ENCODE measurements at places on chromosomes 4 and X.

- no peak for DNase-seq
Measured at GRCh38 chrX:153469811-153470410, 465 bp downstream of the HAUS7 start.

- DNase-seq: no peak
Measured at GRCh38 chr4:6354119-6354518, 84.5 kb downstream of the WFS1 start.

- DNase-seq: no peak
Measured at GRCh38 chrX:68894142-68894512, 65.3 kb downstream of the EFNB1 start.

DNA sequence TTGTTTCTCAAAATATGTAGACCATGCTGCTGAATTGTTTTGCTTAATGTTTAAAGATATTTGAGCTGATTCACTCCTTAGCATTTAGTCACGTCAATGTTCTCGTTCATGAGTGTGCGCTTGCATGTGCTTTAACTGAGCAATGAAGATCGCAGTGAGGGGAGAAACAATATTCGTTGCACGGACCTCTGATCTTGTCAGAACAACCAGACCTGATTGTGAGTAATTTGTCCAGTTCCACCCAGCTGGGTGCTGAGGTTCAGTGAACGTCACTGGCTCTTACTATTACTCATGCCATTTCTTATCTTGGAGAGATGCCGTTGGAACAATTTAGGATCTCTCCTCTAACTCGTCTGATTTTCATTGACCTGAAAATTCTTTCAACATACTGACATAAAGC lies 15.0 kb upstream of the PRKX start:
- no peak for DNase-seq

GRCh38 chrX:127317159-127317558 lies 497.6 kb downstream of the PRR32 start:
- no peak for DNase-seq

- DNase-seq: peak; percentile 34
Measured at GRCh38 chrX:119398974-119399771, at the start of gene SLC25A43. Gene SLC25A43, plus strand, starts transcription at chrX:119399336. Its CDS starts 68 bp downstream, at chrX:119399404.

DNA sequence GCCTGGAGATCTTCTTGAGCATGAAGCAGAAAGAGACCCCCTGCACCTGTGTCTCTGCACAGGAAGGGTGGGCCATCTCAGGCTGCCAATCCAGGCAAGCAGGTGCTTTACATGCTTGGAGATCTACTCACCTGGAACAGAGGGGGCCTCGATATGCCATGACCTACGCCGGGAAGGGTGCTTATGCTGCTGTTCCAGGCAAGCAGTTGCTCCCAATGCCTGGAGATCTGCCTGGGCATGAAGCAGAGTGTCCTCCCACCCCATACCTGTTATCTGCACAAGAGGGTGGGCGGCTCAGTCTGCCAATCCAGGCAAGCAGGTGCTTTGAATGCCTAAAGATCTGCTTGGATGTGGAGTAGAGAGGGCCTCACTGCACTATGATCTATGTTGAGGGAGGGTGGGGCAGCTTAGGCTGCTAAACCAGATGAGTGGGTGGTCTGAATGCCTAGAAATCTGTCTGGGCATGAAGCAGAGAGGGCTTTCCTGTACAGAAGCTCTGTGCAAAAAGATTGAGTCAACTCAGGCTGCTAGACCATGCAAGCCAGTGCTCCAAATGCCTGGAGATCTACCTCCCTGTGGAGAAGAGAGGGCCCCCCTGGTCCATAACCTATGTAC lies 104.5 kb upstream of the QRFPR start:
- DNase-seq: no peak

DNA sequence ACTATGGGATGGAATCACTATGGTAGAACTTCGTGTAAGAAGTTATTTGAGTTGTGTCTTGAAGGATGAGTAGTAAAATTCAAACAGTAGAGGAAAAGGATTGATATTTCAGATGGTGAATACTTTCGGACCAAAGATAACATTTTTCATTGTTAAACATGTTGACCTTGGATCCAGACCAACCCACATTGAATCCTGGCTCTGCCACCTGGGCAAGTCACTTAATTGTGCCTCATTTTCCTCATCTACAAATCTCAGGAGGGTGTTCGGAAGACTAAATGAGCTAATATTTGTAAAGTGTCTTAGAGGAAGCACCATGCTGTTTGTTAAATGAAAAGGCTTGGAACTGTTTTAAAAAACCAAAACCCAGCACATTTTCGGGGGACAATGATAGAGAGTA lies 1.4 kb upstream of the AIFM1 start:
- no peak for DNase-seq

- no peak for DNase-seq
Measured at GRCh38 chrX:67328476-67328875, 215.3 kb upstream of the AR start.

- DNase-seq: no peak
Measured at GRCh38 chrX:45667666-45668065, 467.0 kb upstream of the DIPK2B start.

GRCh38 chr4:28073860-28074555 lies 1213.4 kb downstream of the STIM2 start:
- no peak for DNase-seq

GRCh38 chr4:73859614-73860088 lies 6.6 kb downstream of the PF4V1 start:
- no peak for DNase-seq

DNA sequence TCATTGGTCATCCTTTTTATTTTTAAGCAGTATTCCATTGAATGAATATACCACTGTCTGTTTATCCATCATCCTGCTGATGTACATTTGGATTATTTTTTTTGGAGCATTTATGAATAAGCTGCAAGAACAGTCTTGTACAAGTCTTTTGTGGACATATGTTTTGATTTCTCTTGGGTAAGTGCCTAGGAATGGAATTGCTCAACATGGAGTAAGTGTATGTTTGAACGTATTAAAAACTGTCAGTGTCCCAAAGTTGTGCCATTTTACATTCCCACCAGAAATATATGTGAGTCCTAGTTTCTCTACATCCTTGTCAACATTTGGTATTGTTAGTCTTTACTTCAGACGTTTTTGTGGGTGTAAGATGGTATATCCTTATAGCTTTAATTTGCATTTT lies 287.0 kb upstream of the POF1B start:
- DNase-seq: no peak

DNA sequence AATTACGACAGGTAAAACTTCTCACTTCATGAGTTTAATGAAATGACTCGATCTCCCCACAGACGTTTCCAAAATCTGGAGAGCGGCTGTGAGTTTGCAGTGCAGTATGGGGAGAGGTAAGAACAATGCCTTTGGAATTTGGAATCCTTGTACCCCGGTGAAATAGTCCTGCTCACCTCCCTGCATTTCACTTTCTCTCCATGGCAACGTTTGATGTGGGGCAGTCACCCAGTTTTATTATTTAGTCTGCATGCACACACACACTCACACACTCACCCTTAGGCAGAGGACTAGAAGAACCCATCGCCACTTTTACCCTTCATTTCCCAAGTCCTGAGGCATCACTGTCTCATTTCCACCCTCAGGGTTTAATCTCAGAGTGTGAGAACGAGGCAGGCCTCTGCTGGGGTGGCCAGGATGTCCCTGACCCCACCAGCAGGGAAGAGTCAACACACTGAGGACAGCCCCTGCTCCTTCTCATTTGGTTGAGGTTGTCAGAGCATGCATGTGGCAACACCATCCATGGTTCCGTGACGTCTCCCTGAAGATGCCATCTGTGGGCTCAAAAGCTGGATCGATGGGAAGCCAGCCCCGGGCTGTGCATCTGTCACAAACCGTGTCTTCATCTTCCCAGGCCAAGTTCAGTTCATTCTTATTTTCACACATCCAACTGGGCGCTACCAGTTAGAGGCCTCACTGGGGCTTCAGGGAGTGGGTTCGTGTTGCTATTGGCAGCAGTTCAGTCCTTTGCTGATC lies 119.8 kb upstream of the TRIM2 start:
- no peak for DNase-seq
